ENCODE measurements at places on chromosomes 3 and 15.

GRCh38 chr3:85170646-85171045 is 211.9 kb downstream of the CADM2 start:
- no peak for DNase-seq

DNA sequence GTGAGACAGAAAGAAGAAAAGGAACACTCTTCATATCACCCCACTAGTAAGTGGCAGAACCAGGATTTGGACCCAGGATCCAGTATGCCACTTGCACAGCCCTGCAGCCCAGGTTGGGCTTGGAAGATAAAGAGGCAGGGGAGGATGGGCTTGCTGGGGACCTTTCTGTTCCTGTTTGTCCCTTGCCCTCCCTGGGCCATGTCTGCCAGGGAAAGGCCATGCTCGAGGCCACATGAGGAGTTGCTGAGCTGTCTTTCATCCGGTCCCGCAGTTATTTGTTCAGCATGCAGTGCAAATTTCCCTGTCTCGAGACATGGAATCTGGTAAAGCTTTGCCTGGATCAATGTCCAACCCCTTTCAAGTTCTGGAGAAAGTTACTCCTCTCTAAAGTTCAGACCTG is 116.0 kb upstream of the MRPS22 start:
- no peak for DNase-seq

- DNase-seq, result no peak
Observed at GRCh38 chr15:80308002-80308401, 56.0 kb upstream of the CTXND1 start.

- DNase-seq, result no peak
Observed at GRCh38 chr15:25766417-25766816, 96.7 kb downstream of the ATP10A start.

DNA sequence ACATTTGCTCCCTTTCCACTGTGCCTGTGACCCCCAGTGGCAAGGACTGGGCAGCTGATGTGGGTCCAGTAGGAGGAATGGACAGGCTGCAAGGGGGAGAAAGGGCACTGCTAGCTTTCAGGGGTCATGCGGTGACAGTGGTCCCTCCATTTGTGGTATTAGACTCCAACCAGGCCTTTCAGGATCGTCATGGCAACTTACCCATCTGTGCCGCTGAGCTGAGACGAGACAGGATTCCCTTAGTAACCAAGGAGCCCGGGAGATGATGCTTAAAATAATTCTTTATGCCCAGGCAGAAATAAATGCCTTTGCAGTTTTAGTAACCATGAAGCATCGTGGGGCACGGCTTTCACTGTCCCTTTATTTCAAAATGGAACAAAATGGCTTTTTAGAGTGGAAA is 15.9 kb upstream of the MRPL3 start:
- no peak for DNase-seq

DNA sequence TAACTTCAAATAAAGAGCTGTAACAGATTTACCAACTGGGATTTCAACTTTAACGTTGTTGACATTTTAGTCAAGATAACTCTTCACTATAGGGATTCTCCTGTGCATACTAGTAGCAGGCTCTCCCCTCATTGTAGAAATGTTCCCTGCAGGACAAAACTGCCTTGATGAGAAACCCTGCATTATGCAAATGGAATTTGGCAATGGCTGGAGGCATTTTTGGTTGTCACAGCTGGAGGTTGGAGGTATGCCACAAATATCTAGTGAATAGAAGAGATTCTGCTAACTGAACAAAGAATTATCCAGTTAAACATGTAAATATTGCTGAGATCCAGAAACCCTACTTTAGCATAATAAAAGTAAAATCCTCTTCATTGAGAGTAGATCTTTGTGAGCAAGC is 928.8 kb upstream of the ALCAM start:
- DNase-seq, result no peak

GRCh38 chr3:170524073-170524472 is 61.8 kb downstream of the SLC7A14 start:
- DNase-seq, result no peak
